ENCODE measurements at places on chromosomes 6 and 20.

DNA sequence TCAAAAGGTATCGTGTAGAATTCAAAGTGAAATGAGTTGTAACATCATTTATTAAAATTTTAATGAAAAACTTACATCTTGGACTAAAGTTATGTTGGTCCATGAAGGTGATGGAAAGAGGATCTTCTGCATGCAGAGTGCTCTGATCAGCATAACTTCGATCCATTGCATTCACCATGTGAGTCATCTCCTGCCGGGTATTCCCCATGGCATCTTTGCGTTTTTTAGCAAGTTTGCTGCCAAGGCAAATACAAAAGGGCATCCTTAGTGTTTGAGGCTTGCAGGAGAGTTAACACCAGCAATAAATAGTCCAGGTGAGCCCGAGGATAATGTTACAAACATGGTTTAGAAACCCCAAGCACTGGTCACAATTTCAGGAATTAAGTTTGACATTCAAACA lies 104.2 kb upstream of the THEMIS start:
- no peaks in the 10 kb centered on the region for H3K27me3 ChIP-seq
- no peak for DNase-seq
- H3K4me1 ChIP-seq, result no peaks in the 10 kb centered on the region
- no peak overlapping the region for H3K4me3 ChIP-seq

DNA sequence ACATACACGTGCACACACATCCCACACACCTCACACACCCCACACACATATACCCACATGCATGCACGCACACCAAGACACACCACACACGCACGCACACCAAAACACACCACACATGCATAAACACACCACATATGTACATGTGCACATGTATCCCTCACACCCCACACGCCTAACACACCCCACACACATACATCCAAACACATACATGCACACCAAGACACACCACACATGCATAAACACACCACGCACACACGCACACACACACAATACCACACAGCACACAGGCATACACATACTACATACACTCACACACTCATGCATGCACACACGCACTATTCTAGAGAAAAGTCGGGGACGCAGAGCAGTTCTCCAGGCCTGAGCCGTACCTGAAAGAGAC lies 671.5 kb downstream of the PRKN start:
- peaks cover 6% of the 10 kb centered on the region for H3K4me1 ChIP-seq
- DNase-seq, result no peak
- H3K27me3 ChIP-seq, result no peaks in the 10 kb centered on the region

DNA sequence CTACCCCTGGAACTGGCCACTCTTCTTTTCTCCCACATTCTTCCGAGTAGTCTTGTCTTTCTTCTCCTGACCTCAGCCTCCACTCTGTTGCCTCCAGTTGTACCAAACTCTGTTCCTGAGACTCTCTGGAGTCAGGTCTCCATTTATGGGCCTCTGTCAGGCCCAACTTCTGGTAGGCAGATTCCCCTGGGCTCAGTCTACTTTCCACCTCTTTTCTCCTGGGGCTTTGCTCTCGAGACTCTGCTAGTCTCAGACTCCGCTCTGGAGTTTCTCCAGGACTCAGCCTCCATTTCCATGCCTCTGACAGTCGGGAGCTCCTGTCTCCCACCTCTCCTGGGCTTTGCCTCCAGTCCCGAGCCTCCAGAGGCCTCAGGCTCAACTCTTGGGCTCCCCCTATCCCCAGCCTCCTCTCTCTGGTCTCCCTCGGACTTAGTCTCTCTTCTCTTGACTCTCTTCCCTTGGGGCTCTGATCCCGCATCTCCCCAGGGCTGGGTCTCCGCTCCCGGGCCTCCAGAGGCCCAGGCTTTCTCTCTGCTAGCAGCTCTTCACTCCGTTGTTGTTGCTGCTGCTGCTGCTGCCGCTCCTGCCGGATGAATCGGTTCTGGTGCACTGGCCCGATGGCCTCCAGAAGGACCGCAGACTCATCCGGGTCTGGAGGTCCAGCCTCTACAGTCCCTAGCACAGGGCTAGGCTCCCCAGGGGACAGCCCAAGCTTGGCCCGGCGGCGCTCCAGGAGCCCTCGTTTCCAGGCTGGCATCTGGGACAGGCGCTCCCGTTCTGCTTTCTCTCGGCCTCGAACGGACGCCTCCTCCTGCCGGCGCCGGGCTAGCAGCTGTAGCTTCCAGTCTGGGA lies 1.1 kb downstream of the PPP1R18 start:
- H3K36me3 ChIP-seq, result peaks cover 1% of the 10 kb centered on the region
- peaks cover 3% of the 10 kb centered on the region for H3K4me1 ChIP-seq
- no peaks in the 10 kb centered on the region for H3K27me3 ChIP-seq
- peak overlapping the region; percentile 66 for H3K4me3 ChIP-seq
- DNase-seq, result no peak

DNA sequence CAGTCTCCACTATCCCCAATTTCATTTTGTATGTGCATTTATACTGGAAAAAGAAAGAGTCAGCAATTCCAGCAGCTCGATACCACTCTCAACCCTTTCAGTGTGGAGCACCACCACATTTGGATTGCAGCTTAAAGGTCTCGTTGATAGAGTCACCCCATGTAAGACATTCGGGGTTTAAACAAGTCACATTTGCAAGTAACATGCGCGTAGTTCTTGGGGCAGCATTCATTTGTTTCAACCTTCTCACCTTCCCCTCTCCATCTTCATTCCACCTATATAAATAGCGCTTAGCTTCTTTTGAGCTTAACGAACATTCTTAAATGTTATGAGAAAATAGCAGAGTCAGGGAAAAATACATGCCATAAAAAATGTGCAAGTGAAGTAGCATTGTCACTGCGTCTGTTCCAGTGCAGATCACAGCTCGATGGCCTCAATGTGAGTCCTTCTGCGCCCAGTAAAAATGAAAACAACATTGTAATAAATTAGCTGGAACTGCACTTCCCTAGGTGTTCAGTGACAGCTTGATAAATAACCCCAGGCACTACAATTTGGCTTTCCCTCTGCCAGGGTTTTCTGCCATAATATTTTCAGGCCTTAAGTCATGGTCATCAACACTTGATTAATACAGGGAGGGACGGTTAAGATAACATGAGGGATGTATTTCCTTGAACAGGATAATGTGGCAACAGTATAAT lies 737.8 kb upstream of the NRSN1 start:
- H3K36me3 ChIP-seq, result no peaks in the 10 kb centered on the region
- no peak overlapping the region for H3K27ac ChIP-seq
- H3K4me1 ChIP-seq, result no peaks in the 10 kb centered on the region
- H3K27me3 ChIP-seq, result no peaks in the 10 kb centered on the region
- no peak for DNase-seq

- DNase-seq, result no peak
- H3K36me3 ChIP-seq, result no peaks in the 10 kb centered on the region
- no peak overlapping the region for H3K27ac ChIP-seq
These were observed 659 bp downstream of the PRDM1 start for GRCh38 chr6:106086814-106087175.

GRCh38 chr6:56516003-56516402 lies 126.7 kb downstream of the DST start:
- peaks cover 22% of the 10 kb centered on the region for H3K4me1 ChIP-seq
- H3K27me3 ChIP-seq, result no peaks in the 10 kb centered on the region
- no peak for DNase-seq
- H3K27ac ChIP-seq, result no peak overlapping the region
- H3K4me3 ChIP-seq, result no peak overlapping the region

GRCh38 chr20:40607927-40608326 lies 81.1 kb downstream of the MAFB start:
- no peak overlapping the region for H3K27ac ChIP-seq
- H3K36me3 ChIP-seq, result no peaks in the 10 kb centered on the region
- H3K4me3 ChIP-seq, result no peak overlapping the region
- peaks cover 2% of the 10 kb centered on the region for H3K4me1 ChIP-seq

DNA sequence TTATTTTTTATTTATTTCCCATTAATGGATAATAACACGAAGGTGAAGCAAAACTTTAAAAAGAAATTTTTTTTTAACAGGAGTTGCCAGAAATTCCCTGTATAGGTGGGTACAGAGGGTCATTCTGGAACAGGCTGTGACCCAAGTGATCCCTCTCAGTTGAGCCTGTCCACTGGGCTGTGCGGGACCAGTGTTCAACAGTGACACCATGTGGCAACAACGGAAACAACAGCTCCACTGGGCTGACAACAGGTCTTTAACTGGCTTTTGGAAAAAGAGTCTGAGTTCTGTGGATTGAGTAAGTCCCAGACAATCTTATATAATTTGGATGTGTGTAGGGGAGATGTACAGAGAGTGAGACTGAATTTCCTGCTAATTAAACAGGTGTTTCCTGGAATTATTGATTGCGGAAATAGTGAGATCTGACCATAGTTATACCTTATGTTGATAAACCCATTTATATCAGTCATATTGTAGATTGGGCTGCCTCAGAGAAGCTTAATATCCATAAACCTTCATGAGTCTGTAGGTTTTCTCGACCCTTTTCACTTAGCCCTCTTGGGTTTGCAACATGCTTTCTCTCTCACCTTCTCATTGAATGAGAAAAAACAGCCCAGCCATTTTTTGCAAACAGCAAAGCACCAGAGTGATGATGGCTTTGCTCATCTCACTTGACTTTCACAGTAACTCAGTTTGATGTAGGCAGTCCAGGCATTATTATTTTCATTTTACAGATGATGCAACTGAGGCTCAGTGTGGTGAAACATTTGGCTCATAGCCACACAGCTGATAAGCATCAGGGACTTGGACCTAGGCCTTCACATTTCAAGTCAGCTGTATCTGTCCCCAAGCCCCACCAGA lies 17.5 kb downstream of the KIAA1755 start:
- H3K27ac ChIP-seq, result no peak overlapping the region
- DNase-seq, result no peak
- H3K36me3 ChIP-seq, result no peaks in the 10 kb centered on the region
- no peak overlapping the region for H3K4me3 ChIP-seq
- peaks cover 6% of the 10 kb centered on the region for H3K4me1 ChIP-seq

Measured in lung (tissue), 17 donors.